ENCODE measurements at places on chromosomes 6 and 20. TPM values are rescaled to one million over a fixed set of nuclear protein-coding genes. Genes with fewer than 3 reads are reported as not detected.

OSER1 gene
- total RNA-seq = 42.6 TPM

C20orf141 gene
- not detected for total RNA-seq

GABBR1 gene
- total RNA-seq = 20.4 TPM

NKAIN4 gene
- 0.67 TPM for total RNA-seq

PKIB gene
- total RNA-seq = 1.7 TPM

LHFPL5 gene
- total RNA-seq = not detected

PPDPF gene
- total RNA-seq = 226 TPM

ETV7 gene
- total RNA-seq = not detected

RIPOR2 gene
- 7.2 TPM for total RNA-seq

HSF2 gene
- 14.0 TPM for total RNA-seq

Measured in thyroid gland (tissue), 4 donors.